Vagina (tissue), 2 donors: ENCODE measurements at places on chromosomes 3 and 15.

DNA sequence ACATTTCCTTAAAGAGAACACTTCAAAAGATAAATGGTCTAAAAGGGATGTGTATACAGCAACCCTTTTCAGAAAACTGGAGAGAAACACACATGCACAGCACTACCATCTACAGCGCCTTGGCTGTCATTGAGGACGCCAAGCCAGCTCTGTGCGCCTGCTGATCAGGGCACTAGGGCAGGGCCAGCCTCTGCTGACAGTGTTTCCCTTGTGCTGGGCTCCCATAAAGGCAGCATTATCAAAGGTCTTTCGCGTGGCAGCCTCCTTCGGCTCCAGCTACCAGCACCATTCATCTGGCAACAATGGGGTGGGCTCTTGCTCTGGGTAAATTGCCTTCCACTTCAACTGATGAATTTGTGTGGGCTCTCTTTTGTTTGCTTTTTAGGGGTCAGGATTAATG, 53.4 kb downstream of the LDHAL6B start:
- no peak for DNase-seq

DNA sequence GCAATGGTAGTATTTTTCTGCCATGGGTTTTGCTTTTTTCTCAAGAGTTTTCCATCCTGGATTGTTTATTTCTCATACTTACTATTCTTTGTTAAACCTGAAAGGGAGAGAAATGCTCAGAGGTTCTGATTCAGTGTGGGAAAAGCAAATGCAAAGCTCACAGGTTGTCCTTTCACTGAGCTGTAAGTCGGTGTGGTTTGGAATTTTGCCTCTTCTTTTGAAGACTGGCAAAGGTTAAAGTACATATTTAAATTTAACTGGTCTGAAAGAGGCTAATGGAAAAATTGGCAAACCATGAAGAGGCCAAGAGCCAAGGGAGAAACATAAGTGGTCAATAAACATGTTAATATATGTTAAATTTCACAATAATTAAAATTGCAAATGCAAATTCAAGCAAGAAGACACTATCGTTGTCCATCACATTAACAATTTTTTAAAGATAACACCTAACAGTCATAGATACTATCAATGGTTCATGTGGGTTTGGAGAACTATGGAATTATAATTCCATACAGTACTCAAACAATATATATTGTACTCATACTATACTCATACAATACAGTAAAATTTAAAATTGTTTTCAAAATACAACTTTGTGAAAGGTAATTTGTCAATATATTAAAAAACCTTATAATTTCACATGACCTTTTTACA, 246.8 kb upstream of the STT3B start:
- DNase-seq, result no peak

DNA sequence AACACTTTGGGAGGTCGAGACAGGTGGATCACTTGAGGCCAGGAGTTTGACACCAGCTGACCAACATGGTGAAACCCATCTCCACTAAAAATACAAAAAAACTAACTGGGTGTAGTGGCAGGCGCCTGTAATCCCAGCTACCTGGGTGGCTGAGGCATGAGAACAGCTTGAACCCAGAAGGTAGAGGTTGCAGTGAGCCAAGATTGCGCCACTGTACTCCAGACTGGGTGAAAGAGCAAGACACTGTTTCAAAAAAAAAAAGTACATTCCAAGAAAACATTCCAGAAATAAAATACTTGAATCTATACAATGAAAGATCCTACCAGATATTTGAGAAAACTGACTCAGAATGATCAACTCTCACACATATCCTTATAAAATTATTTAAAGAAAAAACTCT, 30.4 kb downstream of the TFDP2 start:
- no peak for DNase-seq

- no peak for DNase-seq
Observed at GRCh38 chr15:52427804-52428203, 100.9 kb downstream of the MYO5A start.

DNA sequence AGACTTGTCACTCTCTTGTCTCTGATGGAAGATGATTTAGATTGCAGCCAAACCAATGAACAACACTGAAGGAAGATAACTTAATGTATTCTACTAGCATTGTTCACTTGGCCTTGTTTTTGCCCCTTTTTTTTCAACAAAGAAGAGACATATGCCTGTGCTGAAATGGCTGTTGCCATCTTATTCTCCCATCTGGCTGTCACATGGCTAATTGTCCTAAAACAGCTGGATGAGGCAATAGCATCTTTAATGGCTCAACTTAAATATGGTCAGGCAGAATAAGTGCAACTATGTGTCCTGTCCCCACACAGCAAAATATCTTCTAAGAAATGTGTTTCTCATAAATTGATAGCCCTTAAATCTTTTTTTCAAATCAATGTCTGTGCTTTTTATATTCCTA, 576.9 kb downstream of the TUSC7 start:
- no peak for DNase-seq
